HepG2 (cell line): ENCODE measurements at places on chromosomes 2 and 18. TPM values are rescaled to one million over a fixed set of nuclear protein-coding genes. Genes with fewer than 3 reads are reported as not detected.

GRCh38 chr18:26863921-26864497, 1.5 kb downstream of the AQP4 start:
- H3K4me1 ChIP-seq: no peaks in the 10 kb centered on the region
- no peak overlapping the region for H3K27ac ChIP-seq
- peaks cover 53% of the 10 kb centered on the region for H3K27me3 ChIP-seq
- no peaks in the 10 kb centered on the region for H3K36me3 ChIP-seq
- no peak for DNase-seq

- H3K27me3 ChIP-seq: peaks cover 23% of the 10 kb centered on the region; the same call in 2 of the 3 replicates
- peaks cover 7% of the 10 kb centered on the region; the same call in 1 of the 2 replicates for H3K36me3 ChIP-seq
- no peak overlapping the region for H3K27ac ChIP-seq
- H3K4me1 ChIP-seq: peaks cover 20% of the 10 kb centered on the region
- no peak overlapping the region for H3K4me3 ChIP-seq
These were observed 3.7 kb downstream of the HTRA2 start for GRCh38 chr2:74533464-74533863.

- peaks cover 5% of the 10 kb centered on the region; the same call in 2 of the 3 replicates for H3K27me3 ChIP-seq
- no peak overlapping the region for H3K27ac ChIP-seq
- no peaks in the 10 kb centered on the region for H3K4me1 ChIP-seq
- H3K4me3 ChIP-seq: no peak overlapping the region
- H3K36me3 ChIP-seq: no peaks in the 10 kb centered on the region
These were observed 73.5 kb downstream of the MEX3C start for GRCh38 chr18:51123936-51124486.

DNA sequence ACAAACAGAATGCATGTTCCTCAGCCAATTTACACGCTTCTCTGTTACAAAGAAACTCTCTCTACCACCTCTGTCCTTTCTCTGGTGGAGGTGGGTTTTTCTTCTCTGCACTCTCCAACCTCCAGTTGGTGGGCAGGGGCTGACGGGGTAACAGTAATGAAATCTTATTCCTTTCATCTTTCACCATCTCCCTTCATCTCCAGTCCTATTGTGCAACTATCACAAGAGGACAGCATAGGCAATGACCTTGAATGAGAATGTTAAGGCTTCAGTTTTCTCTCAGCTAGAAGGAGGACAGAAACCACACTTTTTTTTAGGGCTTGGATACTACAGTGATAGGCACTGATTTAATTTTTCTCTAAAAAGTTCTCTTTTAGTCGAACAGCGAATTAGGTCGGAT, 81.7 kb upstream of the NEUROD1 start:
- no peak for DNase-seq
- no peaks in the 10 kb centered on the region for H3K36me3 ChIP-seq
- no peaks in the 10 kb centered on the region for H3K27me3 ChIP-seq
- H3K4me3 ChIP-seq: no peak overlapping the region
- H3K27ac ChIP-seq: no peak overlapping the region

- no peaks in the 10 kb centered on the region for H3K27me3 ChIP-seq
- H3K4me1 ChIP-seq: no peaks in the 10 kb centered on the region
- no peak overlapping the region for H3K4me3 ChIP-seq
These were observed 38.1 kb downstream of the RALB start for GRCh38 chr2:120290737-120291136.

Gene TEX44
- not detected in 2 replicates for polyA plus RNA-seq

Gene SPEG
- polyA plus RNA-seq: 0.24 and 0.94 TPM in 2 replicates

Gene RTKN
- 166 and 187 TPM in 2 replicates for polyA plus RNA-seq

Gene CERKL
- not detected in 2 replicates for polyA plus RNA-seq
